ENCODE measurements at places on chromosomes 4 and X.

- no peak for DNase-seq
Measured at GRCh38 chrX:14356401-14356800, 172.9 kb upstream of the GLRA2 start.

GRCh38 chrX:66007851-66008250 lies 32.0 kb downstream of the VSIG4 start:
- DNase-seq: no peak

GRCh38 chrX:31702222-31702621 lies 630.4 kb upstream of the FTHL17 start:
- no peak for DNase-seq

DNA sequence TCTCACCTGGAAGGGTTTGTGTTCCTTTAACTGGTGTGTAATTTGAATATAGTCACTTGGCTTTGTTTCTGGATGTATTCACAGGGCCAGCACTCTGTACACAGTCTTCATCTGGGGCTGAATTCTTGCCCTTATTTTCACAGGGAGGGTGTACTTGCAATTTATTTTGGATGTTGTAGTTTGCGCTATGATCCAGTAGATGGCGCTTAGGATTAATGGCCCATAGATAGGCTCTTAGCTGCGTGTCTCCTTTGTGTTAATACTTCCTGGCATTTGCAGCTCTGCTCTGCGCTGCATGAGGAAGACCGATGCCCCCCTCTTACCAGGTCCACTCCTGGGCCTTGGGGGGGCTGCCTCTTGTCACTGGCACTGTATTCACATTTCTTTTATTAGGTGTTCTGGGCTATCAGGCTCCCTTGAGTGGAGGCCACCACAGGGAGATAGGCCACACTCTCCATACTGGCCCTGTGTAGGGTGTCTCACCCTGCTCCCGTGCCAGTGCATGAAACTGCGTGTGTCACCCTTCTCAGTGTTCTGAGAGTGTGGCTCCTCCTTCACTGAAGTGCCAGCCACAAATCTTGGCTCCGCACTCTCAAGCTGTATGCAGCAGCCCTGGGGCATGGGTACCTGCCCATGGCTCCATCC lies 562.2 kb downstream of the ZIC3 start:
- DNase-seq: peak; percentile 1

GRCh38 chr4:121519236-121519838 lies 138.5 kb upstream of the QRFPR start:
- DNase-seq: no peak

DNA sequence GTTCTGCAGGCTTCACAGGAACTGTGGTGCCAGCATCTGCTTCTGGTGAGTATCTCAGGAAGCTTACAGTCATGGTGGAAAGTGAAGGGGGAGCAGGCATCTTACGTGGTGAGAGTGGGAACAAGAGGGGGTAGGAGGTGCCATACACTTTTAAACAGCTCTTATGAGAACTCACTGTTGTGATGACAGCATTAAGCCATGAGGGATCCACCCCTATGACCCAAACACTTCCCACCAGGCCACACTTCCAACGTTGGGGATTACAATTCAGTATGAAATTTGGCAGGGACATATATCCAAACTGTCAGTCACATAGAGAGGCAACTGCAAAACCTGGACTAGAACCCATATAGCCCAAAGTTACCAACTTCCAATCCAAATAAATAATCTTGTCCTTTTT lies 43.1 kb upstream of the ZCCHC12 start:
- DNase-seq: no peak
